SK-N-DZ (cell line): ENCODE measurements at places on chromosomes 2 and 18.

DNA sequence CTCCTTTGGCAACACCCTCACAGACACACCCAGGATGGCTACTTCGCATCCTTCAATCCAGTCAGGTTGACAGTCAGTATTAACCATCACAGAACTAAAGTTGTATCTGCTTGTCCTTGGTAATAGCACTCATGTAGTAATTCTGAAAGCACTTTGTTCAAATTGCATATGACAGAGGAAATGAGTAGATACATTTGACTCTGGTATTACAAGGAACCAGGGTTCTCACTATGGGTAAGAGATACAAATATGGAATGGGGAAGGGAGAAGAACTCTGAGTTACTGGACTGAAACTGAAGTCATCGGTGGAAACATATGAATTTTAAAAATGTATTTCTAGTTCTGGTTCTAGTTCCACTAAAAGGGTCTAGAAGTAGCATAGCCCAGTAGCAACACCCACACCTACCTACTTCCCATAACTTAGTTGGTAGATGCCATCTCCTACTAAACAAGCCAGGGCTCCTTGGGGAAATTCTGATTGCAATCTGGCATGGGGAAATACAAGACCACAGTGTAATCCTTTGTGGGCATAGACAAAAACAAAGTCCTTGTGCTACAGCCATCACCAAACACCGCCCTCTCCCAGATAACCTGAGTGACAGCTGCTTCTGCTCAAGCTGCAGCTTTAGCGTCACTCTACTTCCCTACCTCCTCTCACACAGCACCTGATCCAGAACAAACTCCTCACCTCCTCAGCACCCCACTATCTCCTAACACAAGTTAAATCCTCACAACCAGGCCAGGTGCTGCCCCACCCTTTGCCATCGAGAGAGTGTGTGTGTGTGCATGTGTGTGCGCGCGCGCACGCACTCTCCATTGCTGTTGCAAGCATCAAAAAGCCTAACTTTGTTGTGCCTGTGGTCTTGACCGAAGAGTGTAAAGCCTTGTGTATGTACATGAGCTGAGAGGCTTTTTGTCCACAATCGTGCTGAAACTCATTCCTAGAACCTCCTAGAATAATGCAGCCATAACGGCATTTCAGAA is 31.4 kb upstream of the CD226 start:
- no peak for DNase-seq

GRCh38 chr2:213787869-213788268 is 503.6 kb downstream of the SPAG16 start:
- no peak for DNase-seq

- no peak for DNase-seq
These were observed 21.8 kb upstream of the DCDC2C start for GRCh38 chr2:3681625-3682024.

- DNase-seq: no peak
These were observed 296.7 kb downstream of the DSEL start for GRCh38 chr18:67219821-67220220.
